Breast epithelium (tissue), 4 donors: ENCODE measurements at places on chromosomes 11 and 22.

DNA sequence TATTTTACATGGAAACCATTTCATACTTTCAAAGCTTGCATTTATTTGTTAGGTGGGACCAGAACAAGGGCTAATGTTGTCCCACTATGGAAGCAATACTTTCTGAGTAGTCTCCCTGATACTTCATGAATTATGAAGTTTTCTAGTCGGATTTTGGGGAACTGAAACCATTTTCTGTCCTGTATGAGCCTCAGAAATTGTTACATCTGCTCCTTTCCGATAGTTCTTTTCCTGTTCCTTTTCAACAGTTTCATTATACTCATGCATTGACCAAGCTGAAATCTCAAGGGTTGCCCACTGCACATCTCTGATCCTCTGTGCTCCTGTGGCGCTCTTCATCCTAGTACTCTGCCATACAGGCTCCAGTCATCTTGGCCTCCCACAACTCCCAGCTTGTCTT lies 31.5 kb upstream of the GLYATL1 start:
- no peak for DNase-seq

DNA sequence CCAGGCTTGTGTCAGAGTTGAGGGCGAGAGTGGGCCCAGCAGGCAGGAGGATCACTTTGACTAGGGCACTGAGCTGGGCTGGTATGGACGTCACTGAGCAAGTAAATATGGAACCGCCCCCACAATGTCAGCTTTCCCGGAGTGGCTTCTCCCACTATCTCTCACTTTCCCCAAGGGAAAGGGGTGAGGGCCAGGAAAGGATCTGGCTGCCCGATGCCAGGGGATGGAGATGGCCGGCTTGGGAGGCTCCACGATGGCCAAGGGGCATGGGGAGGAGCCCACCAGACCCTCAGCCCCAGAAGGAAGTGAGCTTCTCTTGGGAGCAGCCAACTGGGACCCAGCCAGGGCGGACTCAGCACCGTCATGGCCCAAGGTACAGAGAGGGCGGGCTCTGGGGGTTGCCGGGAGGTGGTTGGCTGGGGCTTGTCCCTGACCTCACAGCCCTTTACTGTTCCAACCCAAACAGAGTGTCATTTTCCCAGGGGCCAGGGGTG lies 8.7 kb downstream of the PRDM11 start:
- no peak for DNase-seq

DNA sequence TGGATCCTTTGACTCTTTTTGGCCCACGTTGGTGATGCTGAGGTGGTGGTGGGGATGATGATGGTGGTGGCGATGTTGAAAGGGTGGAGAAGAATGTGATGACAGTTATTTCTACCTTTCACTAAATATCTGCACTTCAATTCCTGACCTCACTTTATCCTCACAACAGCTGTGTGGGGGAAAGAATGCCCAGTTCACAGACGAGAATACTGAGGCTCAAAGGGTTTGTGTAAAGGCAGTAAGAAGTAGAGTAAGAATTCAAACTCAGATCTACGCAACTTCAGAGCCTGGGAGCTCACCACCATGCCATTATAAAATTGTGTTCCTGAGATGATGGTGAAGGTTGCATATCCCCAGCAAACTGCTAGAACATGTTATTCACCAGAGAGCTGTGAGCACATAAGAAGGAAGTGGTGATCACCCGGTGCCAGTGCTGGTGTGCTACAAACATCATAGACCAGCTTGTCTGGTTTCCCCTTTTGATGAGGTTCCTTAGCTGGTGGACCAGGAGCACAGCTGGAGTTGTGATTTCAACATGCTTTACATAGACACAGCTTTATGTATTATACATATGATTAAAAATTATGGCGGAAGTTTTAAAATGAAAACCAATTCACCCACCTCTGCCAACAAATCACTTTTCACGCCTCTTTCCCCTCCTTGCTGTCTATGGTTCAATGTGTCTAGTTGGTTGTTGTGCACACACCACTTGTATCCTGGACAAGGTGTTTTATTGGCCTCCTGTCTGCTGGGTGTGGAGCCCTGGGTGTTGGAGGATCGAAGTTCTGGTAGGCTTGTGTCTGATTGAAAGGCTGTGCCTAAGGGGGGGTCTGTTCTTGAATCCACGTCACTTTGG lies 6.2 kb downstream of the ST14 start:
- no peak for DNase-seq

GRCh38 chr11:69298267-69299022 lies 4.5 kb downstream of the MYEOV start:
- DNase-seq: peak; percentile 70

GRCh38 chr11:113979431-113979830 lies 4.5 kb downstream of the HTR3A start:
- DNase-seq: no peak

GRCh38 chr11:65419772-65420481 lies 2.7 kb upstream of the NEAT1 start:
- peak; percentile 98 for DNase-seq

GRCh38 chr11:83456566-83456965 lies 170.4 kb upstream of the CCDC90B start:
- DNase-seq: no peak

GRCh38 chr22:46866591-46866990 lies 104.1 kb downstream of the TBC1D22A start:
- DNase-seq: no peak

GRCh38 chr22:21623648-21623970 lies 6.2 kb downstream of the YDJC start:
- no peak for DNase-seq
